CD14-positive monocyte (primary cell): ENCODE measurements at places on chromosomes 4 and X. TPM values are rescaled to one million over a fixed set of nuclear protein-coding genes. Genes with fewer than 3 reads are reported as not detected.
A peak's percentile ranks its signal among the peaks of the same experiment; 100 is the strongest.

ADAD1 gene
- not detected for polyA plus RNA-seq

DNA sequence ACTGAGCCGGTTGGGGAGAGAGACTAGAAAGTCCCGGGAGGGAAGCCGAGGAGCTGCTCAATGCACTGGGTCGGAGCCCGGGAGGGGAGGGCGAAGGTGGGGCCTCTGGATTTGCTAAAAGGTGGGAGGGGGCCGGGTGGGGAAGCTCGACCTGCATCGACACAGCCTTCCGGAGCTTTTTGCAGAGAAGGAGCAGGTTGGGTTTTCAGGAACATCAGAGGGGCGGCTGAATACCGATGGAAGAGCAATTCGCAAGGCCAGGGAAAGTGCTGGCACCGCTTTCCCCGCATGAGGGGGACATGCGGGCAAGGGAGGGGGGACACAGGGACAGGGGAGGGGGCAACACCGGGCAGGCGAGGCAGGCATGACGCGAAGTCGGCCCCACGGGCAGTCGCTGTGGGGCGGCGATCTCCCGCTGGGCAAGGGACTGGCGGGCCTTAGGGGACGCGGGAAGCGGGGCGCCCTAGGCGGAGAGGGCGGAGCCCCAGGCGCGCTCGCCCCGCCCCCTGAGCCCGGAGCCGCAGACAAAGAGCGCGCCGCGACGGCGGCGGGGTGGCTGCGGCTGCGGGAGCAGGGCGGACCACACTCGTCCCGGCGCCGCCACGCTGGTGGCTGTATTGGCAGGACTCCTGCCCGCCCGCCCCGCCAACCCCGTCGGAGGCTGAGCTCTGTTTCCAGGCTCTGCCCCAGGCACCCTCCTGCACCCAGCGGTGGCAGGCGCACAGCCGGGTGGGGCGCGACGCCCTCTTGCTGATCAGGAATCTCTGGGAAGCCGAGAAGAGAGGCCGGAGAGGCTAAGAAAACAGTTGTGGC is 11.6 kb downstream of the PDZD4 start:
- peak overlapping the region; percentile 54 for H3K4me3 ChIP-seq
- H3K36me3 ChIP-seq: no peaks in the 10 kb centered on the region
- H3K27ac ChIP-seq: no peak overlapping the region
- H3K27me3 ChIP-seq: peaks cover 16% of the 10 kb centered on the region

FAM9B gene
- polyA plus RNA-seq: not detected

DNA sequence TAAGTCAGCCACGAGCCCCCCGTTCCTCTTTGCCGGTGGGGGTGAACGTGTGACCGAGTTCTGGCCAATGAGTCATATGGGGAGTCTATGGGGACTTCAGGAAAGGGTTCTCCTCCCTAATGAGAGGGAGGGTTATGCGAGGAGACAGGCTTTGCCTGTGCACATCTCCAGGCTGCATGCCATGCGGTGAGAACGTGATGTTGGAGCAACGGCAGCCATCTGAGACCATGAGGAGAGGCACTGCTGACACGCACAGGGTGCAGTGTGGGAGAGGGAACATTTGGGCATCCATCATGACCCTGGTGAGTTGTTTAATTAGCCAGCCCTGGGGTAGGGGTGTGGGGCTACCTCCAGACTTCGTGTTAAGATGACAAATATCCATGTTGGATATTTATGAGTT is 55.8 kb downstream of the ABLIM2 start:
- no peak overlapping the region for H3K27ac ChIP-seq
- no peak for DNase-seq
- no peaks in the 10 kb centered on the region for H3K36me3 ChIP-seq
- no peak overlapping the region for H3K4me3 ChIP-seq

DNA sequence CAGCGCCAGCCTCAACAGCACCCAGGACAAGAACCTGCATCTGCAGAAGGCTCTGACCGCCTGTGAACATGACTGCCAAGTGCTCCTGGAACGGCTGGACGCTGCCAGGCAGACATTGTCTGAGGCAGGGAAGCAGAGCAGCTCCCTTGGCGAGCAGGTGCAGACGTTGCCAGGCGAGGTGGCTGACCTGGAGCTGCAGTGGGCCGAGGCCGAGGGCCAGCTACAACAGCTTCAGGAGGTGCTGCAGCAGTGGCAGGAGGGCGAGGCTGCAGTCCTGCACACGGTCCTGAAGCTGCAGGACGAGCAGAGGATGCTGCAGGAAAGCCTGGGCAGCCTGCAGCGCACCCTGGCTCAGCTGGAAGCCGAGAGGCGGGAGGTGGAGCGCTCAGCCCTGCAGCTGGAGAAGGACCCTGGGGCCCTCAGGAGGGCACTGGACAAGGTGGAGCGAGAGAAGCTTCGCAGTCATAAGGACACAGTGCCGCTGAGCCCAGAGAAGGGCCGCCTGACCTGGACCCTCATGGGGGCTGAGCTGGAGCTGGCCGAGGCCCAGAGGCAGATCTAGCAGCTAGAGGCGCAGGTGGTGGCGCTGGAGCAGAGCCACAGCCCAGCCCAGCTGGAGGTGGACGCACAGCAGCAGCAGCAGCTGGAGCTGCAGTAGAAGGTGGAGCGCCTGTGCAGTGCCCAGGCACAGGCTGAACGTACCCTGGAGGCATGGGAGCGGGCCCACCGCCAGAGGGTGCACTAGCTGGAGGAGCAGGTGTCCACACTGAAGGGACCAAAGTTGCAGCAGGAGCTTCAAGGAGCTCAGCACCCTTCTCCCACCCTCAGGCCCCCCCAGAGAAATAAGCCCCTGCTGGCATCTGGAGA is 16.4 kb downstream of the SMIM10L2A start:
- no peaks in the 10 kb centered on the region for H3K4me1 ChIP-seq
- H3K4me3 ChIP-seq: no peak overlapping the region
- no peak for DNase-seq
- H3K27me3 ChIP-seq: no peaks in the 10 kb centered on the region
- no peaks in the 10 kb centered on the region for H3K36me3 ChIP-seq

GRCh38 chr4:38204339-38205035 is 244.3 kb downstream of the PTTG2 start:
- H3K4me3 ChIP-seq: no peak overlapping the region
- no peaks in the 10 kb centered on the region for H3K36me3 ChIP-seq
- no peak for DNase-seq

DNA sequence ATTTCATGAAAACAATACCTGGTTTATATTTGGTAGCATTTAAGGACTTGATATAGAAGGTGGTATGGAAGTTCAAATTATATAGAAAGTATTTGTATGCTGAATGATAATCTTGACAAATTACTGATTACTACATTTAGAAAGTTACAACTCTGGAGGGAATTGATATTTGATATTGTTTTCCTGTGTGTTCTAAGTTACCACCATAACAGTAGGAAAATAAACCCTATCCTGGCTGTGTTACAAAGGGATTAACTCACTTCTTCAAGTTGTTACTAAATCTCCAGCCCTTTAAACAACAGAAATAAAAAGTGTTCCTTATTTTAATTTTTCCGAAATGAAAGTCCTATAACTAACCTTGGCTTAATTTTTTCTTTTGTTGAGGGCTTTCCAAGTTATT is 36.6 kb downstream of the FHL1 start:
- no peaks in the 10 kb centered on the region for H3K36me3 ChIP-seq
- H3K27ac ChIP-seq: no peak overlapping the region
- H3K4me1 ChIP-seq: no peaks in the 10 kb centered on the region
- H3K27me3 ChIP-seq: no peaks in the 10 kb centered on the region
- no peak for DNase-seq

DNA sequence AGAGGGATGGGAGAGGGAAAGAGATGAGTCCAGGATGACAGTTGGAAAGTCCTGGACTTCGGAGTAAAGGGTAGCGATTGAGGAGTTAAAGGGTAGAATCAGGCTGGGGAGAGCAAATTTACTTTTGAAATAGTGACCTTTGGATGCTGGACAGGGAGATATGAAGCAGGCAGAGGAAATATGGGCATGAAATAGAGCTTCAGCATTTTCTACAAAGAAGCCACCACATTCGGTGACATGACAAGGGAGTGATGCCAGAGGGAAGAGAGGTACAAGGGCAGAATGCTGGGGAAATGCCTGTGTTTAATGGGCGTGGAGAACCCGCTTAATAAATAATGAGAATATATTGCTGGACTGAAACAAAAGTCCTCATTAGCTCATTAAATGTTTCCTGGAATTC is 92.7 kb downstream of the TBL1X start:
- H3K27ac ChIP-seq: no peak overlapping the region
- H3K27me3 ChIP-seq: no peaks in the 10 kb centered on the region
- H3K4me3 ChIP-seq: no peak overlapping the region
- no peak for DNase-seq
- H3K36me3 ChIP-seq: no peaks in the 10 kb centered on the region
